Activated naive CD4-positive, alpha-beta T cell treated with anti-CD3 and anti-CD28 coated beads for 36 hours (primary cell): ENCODE measurements at places on chromosomes 3 and 15.
A peak's percentile ranks its signal among the peaks of the same experiment; 100 is the strongest.

- no peak for DNase-seq
Measured at GRCh38 chr15:78565951-78566774, 843 bp downstream of the CHRNA5 start.

- DNase-seq = peak; percentile 72
Measured at GRCh38 chr15:67150023-67150860, 84.8 kb downstream of the SMAD3 start.

- DNase-seq = no peak
Measured at GRCh38 chr3:122892118-122892960, 97.5 kb downstream of the SLC49A4 start.

- DNase-seq = peak; percentile 87
Measured at GRCh38 chr15:90869601-90870353, 1.4 kb downstream of the FURIN start.

- DNase-seq = no peak
Measured at GRCh38 chr3:171831936-171832335, 11.2 kb upstream of the TMEM212 start.

DNA sequence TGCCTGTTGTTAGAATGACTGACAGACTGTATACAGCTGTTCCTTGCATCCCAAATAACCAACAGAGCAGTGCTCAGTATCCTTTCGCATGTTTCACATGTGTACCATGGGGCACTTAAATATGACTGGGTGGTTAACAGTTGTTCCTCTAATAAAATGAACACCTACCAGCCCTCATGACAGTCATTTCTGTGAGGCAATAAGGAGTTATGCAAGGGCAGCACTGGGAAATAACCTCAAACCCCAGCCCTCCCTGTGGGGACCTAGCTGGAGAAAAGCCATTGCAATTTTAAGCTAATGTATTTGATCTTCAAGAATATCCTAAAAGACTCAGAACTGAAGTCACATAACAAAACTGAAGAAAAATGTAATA, 7.3 kb downstream of the RFT1 start:
- DNase-seq = no peak

GRCh38 chr15:62769604-62770003, 272.9 kb upstream of the TPM1 start:
- no peak for DNase-seq

DNA sequence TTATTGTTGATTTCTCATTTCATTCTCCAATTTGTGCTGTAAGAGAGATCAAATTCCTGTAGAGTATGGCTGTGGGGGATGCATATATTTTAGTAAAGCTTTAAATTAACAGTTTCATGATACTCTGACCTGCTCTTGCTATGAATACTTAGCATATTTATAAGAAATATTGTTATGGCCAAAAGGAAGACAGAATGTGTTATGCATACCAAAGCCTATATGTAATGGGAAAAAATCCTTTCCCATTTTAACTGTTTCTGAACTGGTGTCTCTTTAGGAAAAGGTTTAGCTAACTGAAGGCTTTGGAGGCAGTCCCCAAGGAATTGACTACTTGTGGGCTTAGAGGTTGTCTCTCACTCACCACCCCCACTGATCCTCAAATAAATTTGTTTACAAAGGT, 59.2 kb downstream of the CADPS start:
- no peak for DNase-seq

GRCh38 chr3:171374260-171374659, 85.9 kb downstream of the TNIK start:
- no peak for DNase-seq

DNA sequence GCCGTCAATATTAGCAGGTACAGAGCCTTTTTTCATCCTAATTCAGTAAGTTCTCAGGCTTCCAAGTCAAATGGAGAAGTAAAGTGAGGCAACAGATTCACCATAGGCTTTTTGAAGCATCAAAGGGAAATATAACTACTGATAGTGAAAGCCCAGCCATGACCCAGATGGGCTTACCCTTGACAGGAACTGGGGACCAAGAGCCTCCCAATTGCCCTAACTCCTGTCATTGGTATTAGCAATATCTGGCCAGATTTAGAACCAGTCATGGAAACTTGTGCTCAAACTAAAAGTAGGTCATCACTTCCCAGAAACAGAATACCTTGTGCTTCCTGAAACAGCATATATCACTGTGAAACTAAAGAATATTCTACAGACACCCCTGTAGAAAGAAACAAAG, 33.0 kb downstream of the NME9 start:
- DNase-seq = peak; percentile 74

DNA sequence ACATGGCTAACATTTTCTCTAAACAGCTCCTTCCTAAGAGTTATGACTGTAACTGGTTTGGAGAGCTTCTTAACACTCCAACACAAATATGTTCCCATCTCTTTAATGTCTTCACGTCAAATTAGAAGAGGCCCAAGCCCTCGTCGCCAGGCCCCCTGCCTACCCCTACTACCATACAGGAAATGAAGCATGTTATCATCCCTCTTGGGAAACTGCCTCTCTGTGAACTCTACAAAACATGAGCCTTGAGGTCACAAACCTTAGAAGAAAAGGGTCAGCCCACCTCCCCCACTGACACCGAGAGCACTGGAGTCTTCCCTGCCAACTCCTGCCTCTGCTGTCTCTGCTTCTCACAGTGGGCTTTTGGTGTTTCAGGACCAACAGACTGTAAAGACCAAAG, 243.1 kb upstream of the STT3B start:
- no peak for DNase-seq

GRCh38 chr3:28328188-28329151, 20.1 kb upstream of the ZCWPW2 start:
- DNase-seq = no peak

DNA sequence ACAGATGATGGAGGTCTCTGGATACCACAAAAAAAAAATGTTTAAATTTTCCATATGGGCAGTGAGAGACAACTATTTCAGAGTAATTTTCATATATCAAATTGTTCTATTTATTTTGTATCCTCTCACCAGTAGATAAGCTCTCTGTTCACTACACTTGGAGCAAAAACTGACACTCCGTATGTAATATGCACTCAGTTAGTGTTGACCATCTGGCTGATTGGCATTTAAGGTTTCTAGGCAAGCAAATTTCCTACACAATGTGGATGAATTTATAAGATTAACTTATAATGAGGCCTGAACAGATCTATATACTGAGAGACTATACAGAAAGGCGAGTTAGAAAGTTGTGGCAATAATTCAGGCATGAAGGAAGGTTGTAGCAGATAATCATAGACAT, 836.5 kb upstream of the SEMA6D start:
- DNase-seq = no peak

DNA sequence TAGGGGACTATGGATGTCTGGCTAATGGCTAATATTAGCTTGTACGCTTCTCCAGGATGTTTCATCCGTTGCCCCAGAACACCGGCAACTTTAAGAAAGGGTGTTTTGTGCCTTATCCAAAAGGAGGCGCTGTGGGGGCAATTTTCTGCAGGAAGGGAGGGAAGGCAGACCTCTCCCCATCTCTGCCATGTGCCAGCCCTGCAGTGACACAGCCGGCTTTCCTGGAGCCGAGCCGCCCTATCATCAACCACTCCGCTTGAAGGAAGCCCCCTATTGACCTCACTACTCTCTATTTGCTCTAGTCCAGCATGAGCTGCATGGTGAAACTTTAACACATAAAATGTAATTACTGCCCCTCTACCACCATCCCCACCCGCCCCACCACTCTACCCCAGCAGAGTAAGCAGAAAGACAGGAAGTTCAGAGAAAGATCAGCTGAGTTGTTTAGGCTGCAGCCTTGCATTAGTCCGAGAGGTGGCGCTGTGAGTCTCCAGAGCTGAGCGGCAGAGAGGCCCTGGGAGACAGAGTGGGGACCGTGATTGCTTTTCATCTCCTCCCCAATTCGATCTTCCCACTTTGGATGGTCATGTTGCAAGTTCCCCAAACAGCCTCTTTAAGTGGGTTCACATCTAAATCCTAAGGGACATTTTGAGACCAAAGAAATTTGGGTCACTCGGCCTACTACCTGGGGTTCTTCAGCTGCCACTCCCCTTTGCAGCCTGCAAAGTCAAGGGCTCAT, 24.5 kb upstream of the RAD18 start:
- peak; percentile 84 for DNase-seq
